ENCODE measurements at places on chromosomes 12 and 14. TPM values are rescaled to one million over a fixed set of nuclear protein-coding genes. Genes with fewer than 3 reads are reported as not detected.

Gene IFNG-AS1
- total RNA-seq = 11.7 TPM

Gene STYX
- 47.3 TPM for total RNA-seq

Gene GOLGA3
- 67.6 TPM for total RNA-seq

Gene RPGRIP1
- 0.47 TPM for total RNA-seq

Gene PSMD9
- total RNA-seq = 41.4 TPM

Gene TMEM233
- not detected for total RNA-seq
